ENCODE measurements at places on chromosomes 2 and 18. TPM values are rescaled to one million over a fixed set of nuclear protein-coding genes. Genes with fewer than 3 reads are reported as not detected.

- DNase-seq = no peak
Observed at GRCh38 chr2:150608341-150608740, 120.9 kb upstream of the RND3 start.

GRCh38 chr2:115190459-115190858 is 748.0 kb downstream of the DPP10 start:
- DNase-seq = no peak

- DNase-seq = no peak
Observed at GRCh38 chr18:58635891-58636290, 7.0 kb upstream of the ALPK2 start.

DNA sequence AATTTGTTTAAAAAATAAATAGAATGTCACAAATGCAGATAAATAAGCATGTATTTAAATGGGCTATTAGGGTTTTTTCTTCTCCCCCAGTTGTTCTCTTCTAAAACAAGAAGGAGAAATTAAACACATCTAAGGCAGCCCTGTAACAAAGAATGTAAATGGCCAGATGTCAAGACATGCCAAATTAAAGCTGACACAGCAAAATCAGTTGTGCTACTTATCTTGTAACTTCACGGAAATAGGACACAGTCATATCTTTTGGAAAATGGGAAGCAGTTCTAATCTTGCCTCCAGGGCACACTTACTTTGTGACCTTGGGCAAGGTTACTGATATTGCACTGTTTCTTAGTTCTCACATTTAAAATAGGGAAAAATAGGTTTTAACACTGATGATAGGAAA is 200.1 kb upstream of the NRXN1 start:
- DNase-seq = no peak

DNA sequence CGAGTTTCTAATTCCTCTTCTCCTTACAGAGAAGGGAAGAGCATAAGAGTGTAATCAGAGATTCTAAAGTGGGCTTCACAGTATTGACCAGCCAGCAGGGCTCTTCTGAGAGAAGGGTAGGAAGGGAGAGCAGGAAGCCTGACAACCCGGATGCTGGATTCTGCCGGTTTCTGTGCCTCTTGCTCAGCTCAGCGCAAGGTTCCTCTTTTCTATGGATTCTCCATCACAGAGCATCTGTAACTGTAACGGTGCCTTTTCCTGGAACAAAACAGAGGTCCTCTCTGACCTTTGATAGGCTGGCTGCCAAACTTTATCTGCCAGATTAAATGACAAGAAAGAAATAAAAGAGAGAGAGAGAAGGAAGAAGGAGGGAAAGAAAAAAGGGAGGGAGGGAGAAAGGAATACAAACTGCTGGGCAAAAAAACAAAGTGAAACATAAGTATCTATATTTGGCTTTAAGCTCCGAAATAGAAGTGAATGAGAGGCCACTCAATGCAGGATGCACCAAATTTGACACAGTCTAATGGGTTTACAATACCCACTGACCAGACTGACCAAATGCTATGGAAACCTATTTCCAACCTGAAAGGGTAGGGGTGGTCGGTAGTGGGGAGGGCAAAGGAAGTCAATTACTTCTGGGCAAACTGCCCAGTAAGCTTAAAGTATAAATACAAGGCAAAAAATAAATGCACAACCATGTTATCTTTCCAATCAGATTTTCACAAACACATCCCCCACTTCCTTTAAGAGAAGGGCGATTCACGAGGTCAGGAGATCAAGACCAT is 59.2 kb downstream of the PIEZO2 start:
- no peak for DNase-seq

- no peak for DNase-seq
Observed at GRCh38 chr2:223113161-223113560, 61.2 kb downstream of the KCNE4 start.

DNA sequence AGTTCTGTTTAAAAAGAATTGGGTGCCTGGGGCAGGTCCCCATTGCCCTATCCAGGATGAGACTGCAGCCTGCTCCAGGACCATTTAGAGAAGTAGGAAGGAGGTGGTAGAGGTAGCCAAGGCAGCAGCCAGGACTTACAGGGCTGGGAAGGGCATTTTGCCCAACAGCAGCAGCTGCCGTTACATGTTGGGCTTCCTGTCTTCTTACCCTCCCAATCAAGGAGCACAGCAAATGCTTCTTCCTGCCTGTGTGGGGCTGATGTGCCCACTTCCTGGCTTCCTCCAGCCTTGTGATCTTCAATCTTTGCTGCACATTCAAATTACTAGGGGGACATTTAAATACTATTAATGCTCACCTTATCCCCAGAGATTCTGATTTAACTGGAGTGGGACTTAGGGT is 112.0 kb downstream of the QPCT start:
- no peak for DNase-seq

Gene PHLPP1
- 23.8 TPM for total RNA-seq

Gene GALNT3
- total RNA-seq = 2.5 TPM

Gene ASAP2
- 47.1 TPM for total RNA-seq

Gene MYOM1
- 19.9 TPM for total RNA-seq

Gene CDH20
- total RNA-seq = 2.4 TPM

Gene DCDC2C
- total RNA-seq = 4.6 TPM

Gene INPP5D
- total RNA-seq = 56.3 TPM

Gene CROCC2
- 0.18 TPM for total RNA-seq

Gene EN1
- total RNA-seq = not detected
